CD4-positive, alpha-beta memory T cell (primary cell): ENCODE measurements at places on chromosomes 13 and 19. TPM values are rescaled to one million over a fixed set of nuclear protein-coding genes. Genes with fewer than 3 reads are reported as not detected.

The BEST2 gene
- not detected for polyA plus RNA-seq

The CD79A gene
- polyA plus RNA-seq: 5.1 TPM

The ZNF564 gene
- 15.3 TPM for polyA plus RNA-seq

The NTF4 gene
- not detected for polyA plus RNA-seq

The DMKN gene
- polyA plus RNA-seq: not detected

The DCT gene
- polyA plus RNA-seq: 0.21 TPM

The MZT1 gene
- 6.2 TPM for polyA plus RNA-seq

The RASL11A gene
- not detected for polyA plus RNA-seq

The FLT3 gene
- not detected for polyA plus RNA-seq

The PSG11 gene
- not detected for polyA plus RNA-seq

The PCDH9 gene
- polyA plus RNA-seq: 0.10 TPM

The MYH14 gene
- polyA plus RNA-seq: not detected

The FGF21 gene
- polyA plus RNA-seq: not detected

The NKG7 gene
- polyA plus RNA-seq: 44.3 TPM

The SAMD4B gene
- polyA plus RNA-seq: 7.3 TPM

The FCAR gene
- not detected for polyA plus RNA-seq

The ATCAY gene
- not detected for polyA plus RNA-seq

The OLFM2 gene
- 8.8 TPM for polyA plus RNA-seq

The APOE gene
- not detected for polyA plus RNA-seq

The CLDN10 gene
- not detected for polyA plus RNA-seq

The C5AR1 gene
- not detected for polyA plus RNA-seq

The PHLDB3 gene
- polyA plus RNA-seq: 5.5 TPM

The CTXN1 gene
- polyA plus RNA-seq: not detected

The SBK2 gene
- not detected for polyA plus RNA-seq

The SNAPC2 gene
- 9.0 TPM for polyA plus RNA-seq

The RCBTB1 gene
- 14.0 TPM for polyA plus RNA-seq

The LIG1 gene
- polyA plus RNA-seq: 30.6 TPM

The ELSPBP1 gene
- not detected for polyA plus RNA-seq

The ABHD17A gene
- 138 TPM for polyA plus RNA-seq

The OR7C1 gene
- polyA plus RNA-seq: not detected

The SIX5 gene
- not detected for polyA plus RNA-seq

The SRRM5 gene
- 0.10 TPM for polyA plus RNA-seq

The KCNRG gene
- polyA plus RNA-seq: not detected

The PSPC1 gene
- polyA plus RNA-seq: 35.5 TPM

The CLEC4M gene
- polyA plus RNA-seq: not detected

The ZNF729 gene
- not detected for polyA plus RNA-seq

The CDX2 gene
- not detected for polyA plus RNA-seq

The GRIN2D gene
- not detected for polyA plus RNA-seq

The IRF2BP1 gene
- 2.4 TPM for polyA plus RNA-seq

The NKPD1 gene
- not detected for polyA plus RNA-seq

The IGFL2 gene
- polyA plus RNA-seq: 0.28 TPM

The ZNF577 gene
- polyA plus RNA-seq: 4.5 TPM

The URAD gene
- polyA plus RNA-seq: not detected

The ZNF583 gene
- polyA plus RNA-seq: 16.5 TPM

The CFAP97D2 gene
- polyA plus RNA-seq: not detected

The COX6B2 gene
- not detected for polyA plus RNA-seq

The THSD8 gene
- 1.5 TPM for polyA plus RNA-seq

The ZNF441 gene
- polyA plus RNA-seq: 6.3 TPM

The ZNF816 gene
- polyA plus RNA-seq: 6.5 TPM

The GRIK5 gene
- polyA plus RNA-seq: not detected

The CEACAM3 gene
- polyA plus RNA-seq: not detected

The TUBB4A gene
- polyA plus RNA-seq: 1.5 TPM
